ENCODE measurements at places on chromosomes 2 and 18.

DNA sequence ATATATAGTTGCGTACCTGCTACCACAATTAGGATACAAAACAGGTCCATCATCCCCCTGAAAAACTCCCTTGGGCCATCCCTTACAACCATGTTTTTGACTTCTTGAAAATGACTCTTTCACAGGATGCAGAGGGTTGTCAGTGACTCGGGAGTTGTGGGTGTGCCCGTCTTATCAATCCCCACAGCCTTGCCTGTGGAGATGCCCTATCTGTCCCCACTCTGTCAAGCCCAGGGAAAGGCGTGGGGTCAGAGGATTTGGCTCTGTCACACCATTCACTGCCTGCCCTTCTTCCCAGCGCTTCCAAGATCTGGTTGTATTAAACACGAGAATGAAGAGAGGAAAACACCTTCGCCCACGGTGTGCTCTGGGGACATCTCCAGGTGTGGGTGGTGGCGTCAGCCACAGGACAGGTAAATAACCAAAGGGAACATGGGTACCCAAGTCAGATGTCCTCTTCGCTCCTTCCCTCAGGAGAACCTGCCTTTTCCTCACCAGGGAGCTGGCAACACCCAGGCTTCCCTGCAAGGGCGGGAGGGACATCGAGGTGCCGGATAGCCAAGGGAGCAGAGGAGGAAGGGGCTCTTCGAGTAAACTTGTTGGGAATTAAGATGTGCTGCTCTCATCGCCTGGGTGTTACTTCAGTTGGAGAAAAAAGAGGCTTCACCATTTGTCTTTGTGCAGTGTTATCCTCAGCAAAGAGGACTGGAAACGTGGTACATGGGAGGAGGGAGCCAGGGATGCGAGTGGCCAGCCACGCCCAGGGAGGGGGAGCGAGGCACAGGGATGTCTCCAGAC, 100.3 kb downstream of the B3GNT2 start:
- DNase-seq, result no peak

GRCh38 chr2:37084797-37085196, 479 bp downstream of the GPATCH11 start:
- DNase-seq, result no peak

DNA sequence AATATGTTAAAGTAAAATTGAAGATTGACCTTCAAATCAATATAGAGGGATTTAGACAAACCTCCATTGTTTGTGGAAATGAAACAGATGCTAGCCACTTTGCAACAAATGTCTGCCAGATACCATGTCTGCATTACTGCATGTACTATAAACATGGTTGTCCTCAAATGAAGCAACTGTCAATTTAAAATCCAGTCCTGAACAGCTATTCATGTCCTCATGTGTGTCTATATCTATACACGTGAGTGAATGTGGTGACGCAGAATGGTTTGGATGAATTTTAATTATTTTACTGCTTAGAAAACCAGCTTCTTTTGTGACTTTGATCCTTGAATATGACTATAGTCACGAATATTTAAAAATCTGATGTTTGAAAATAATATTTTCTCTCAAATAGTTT, 71.5 kb downstream of the NYAP2 start:
- no peak for DNase-seq

DNA sequence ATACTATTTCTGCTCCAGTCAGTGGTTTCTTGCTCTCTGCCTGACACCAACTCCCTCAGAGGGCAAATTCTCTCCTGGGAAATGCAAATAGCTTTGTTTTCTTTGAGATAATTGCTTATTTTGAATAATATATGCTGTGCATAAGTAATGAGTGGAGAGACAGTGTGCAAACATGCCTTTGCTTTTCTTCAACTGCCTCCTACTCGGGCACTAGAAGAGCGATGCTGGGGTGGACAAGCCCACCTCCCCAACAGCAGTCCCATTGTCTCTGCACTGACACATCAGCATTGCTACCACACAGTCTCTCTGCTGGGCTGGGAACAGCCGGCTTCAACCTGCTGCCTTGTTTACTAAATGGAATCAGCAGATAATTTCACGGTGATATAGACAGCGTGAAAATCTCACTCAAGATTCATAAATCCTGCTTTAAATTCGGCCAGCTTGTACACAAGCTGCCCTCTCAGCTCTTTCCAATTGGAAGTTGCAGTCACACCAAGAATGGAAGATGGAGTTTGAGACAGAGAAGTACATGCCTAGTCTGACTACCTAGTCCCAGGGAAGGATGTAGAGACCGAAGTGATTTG, 694.5 kb downstream of the TDRD15 start:
- DNase-seq, result no peak

DNA sequence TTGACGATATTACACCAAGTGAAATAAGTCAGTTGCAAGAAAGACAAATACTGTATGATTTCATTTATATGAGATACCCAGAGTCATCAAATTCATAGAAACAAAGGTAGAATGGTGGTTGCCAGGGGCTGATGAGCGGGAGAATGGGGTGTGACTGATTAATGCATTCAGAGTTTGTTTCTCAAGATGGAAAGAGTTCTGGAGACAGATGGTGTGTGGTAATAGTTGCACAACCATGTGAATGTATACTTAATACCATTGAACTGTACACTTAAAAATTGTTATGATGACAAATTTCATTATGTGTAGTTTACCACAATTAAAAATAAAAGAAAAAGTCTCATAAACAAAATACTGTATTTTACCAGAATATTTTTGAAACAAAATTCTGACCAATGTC, 117.3 kb downstream of the PIGN start:
- DNase-seq, result no peak

DNA sequence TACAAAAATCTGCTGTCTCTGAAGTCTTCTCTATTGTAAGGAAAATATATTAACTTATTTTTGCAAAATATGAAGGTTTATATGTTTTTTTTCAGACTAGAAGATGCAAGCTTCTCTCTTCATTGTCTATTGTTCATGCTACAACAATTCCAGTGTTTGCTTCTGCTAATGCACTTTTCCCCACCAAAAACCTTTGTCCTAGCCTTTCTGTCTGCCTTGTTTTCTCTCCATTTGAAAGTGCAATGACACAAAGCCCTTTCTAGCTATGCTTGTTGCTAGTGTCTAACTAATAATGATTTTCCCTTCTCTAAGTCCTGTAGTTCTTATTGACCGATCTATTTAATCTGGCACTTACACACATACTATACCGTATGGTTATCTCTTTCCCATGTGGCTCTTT, 369.5 kb upstream of the CELF4 start:
- no peak for DNase-seq

DNA sequence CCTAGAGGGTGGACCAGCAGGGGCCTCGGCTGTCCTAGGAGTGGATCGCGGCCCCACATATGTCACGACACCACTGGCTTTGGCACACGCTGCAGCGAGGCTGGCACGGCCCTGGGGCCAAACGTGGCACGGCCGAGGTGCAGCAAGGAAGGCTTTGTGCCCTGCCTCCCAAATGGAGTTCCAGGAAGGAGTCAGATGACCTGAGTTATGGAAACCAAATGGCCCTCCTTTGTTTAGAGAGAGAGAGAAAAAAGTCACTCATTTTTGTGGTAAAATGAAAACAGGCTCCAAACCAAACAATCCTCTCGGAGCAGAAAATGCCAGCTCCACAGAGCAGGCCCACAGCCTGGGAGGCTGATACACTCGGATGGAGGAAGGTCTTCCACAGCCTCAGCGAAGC, 105.6 kb downstream of the ANTXR1 start:
- no peak for DNase-seq

- no peak for DNase-seq
Observed at GRCh38 chr2:51013079-51013932, 18.6 kb downstream of the NRXN1 start.

DNA sequence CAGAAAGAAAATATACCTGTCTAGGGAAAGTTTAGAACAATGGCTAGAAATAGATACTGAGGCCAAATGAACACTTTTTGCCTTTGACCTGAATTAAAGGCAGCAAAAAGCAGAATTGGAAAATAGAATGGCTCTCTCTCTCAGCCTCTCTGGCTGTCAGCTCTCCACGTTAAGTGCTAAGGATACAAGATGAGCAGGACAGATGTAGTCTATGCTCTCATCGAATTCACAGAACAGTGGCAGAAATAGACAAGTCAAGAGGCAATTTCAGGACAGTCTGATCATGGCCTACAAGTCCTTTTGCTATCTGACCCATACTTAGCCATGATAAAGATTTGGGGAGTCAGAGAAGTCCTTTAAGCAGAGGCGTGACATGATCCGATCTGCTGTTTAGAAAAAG, 120.2 kb upstream of the CREB1 start:
- DNase-seq, result no peak

DNA sequence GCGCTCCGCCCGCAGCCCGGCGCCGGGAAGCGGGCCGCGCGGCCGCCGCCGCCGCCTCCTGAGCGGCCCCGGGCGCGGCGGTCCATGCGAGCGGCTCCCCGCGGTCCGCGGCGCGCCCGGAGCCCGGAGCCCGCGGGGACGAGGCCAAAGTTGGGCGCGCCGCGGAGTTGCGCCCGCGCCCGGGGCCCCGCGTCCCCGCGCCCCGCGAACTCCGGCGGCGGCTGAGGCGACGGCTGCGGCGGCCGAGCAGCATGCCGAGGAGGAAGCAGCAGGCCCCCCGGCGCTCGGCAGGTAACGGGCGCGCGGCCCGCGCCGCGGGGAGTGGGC, 992 bp downstream of the TSHZ1 start:
- no peak for DNase-seq

DNA sequence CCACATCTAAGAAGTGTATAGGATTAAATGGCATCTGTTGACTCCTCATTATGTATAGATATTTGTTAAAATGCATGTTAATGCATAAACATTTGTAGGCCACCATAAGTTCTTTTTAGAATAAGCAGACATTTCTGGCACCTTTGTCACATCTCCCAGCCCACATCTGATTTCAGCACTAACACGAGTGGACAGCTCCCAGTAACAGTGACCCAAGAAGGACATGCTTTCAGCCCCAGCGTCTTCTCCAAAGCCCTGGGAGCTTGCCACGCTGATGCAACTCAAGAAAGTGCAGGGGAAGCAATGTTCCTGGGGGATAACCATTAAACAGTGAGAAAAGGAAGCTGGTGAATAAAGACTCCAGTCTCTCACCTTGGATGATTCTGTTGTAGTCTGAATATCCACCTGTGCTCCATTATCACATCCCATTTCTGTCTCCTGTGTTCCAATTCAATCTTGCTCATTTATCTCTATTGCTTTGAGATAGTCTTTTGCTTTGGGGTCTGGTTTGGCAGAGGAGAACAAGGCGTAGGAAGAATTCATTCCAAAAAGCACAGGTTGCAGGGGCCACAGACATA, 182.6 kb upstream of the THSD7B start:
- DNase-seq, result no peak

- DNase-seq, result no peak
Observed at GRCh38 chr18:70368903-70369302, 80.1 kb downstream of the SOCS6 start.

DNA sequence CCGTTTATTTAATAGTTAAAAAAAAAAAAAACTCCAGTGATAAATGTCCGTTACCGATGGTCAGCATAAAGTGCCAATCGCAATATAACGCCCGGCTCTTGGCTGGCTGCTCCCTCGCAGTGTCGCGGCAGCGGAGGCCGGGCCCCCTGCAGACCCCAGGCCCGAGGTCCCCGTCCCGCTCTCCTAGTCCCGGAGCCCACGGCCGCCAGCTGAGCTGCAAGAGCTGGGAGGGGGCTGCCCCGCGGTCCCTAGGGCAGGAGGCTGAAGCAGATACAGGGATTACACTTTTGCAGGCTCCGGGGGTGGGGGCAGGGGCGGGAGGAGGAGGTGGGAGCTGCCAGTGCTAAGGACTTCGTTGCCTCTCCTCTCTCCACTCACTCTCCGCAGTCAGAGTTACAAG, 6.9 kb downstream of the OSR1 start:
- no peak for DNase-seq

GRCh38 chr2:60172801-60173200, 380.7 kb downstream of the BCL11A start:
- no peak for DNase-seq

GRCh38 chr2:237156031-237156856, 70.6 kb downstream of the COPS8 start:
- no peak for DNase-seq

- DNase-seq, result no peak
Observed at GRCh38 chr18:49560277-49560623, 1.6 kb upstream of the LIPG start.

- DNase-seq, result no peak
Observed at GRCh38 chr2:119426801-119427395, 4.8 kb upstream of the TMEM37 start.

DNA sequence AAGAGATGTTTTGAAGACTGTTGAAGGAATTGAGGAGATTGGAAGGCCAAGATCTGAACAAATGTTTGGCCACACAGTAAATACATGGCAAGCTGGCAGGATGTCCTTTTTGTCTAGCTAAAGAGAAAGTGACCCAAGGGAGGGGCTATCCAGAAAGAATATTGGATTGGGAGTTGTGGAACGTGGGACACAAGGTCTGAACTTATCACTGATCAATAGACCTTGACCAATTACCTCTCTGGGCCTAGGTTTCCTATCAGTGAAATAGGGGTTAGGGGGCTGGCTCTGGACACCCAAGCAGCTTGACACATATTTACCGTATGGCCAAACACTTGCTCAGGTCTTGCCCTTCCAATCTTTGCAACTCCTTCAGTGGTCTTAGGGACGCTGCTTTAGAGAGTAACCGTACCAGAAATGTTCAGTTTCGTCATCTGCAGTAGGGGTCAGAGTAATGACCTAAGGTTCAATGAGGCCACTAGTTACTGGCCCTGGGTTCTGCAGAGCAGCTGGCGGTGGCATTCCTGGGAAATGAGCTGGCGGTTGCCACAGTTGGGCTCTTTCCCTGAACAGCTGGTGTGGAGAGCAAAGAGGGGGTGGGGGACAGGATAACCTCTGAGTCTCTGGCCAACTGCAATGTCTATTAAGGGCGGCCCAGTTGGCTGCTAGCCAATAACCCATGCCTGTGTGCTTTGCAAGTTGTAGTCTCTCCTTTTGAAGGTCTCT, 70.1 kb upstream of the STPG4 start:
- DNase-seq, result no peak

GRCh38 chr2:119741868-119742267, 17.9 kb upstream of the PTPN4 start:
- DNase-seq, result no peak

DNA sequence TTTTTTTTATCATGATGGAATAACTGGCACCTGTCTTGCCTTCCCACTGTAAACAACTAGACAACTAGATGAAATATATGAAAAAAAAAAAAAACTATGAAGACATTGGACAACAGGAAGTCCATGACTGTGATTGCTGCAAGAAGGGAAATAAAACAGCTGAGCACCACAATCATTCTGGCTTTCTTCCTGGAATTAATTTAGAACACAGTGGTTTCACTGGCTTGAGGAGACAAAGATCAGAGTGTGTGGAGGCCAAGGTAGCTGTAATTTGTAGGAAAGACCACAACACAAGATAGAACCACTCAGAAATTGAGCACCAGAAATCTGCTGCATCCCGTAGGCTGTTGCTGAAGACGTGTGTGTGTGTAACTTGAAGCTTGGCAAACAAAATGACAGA, 121.1 kb upstream of the PID1 start:
- DNase-seq, result no peak

All from activated naive CD4-positive, alpha-beta T cell (primary cell).